Fibroblast of the aortic adventitia (primary cell): ENCODE measurements at places on chromosomes 5 and 9. TPM values are rescaled to one million over a fixed set of nuclear protein-coding genes. Genes with fewer than 3 reads are reported as not detected.

Gene TUSC1
- total RNA-seq: 10.5 and 11.3 TPM in 2 replicates

Gene UGT3A2
- total RNA-seq: not detected in 2 replicates

Gene AK1
- total RNA-seq: 75.6 and 121 TPM in 2 replicates

Gene SPINK7
- 0.41 TPM in 1 of 2 replicates, not detected in the other for total RNA-seq

Gene IRX2
- total RNA-seq: 0.90 and 3.2 TPM in 2 replicates

Gene SUSD3
- 0.09 TPM in 1 of 2 replicates, not detected in the other for total RNA-seq

Gene PCDHB7
- total RNA-seq: 0.63 and 0.98 TPM in 2 replicates

Gene NR5A1
- not detected in 2 replicates for total RNA-seq

Gene GPR150
- 0.27 and 0.98 TPM in 2 replicates for total RNA-seq

Gene C5orf46
- total RNA-seq: not detected in 2 replicates

Gene CDKN2B-AS1
- 6.4 and 12.9 TPM in 2 replicates for total RNA-seq

Gene STPG3
- not detected in 2 replicates for total RNA-seq

Gene FOXD1
- 0.74 and 4.2 TPM in 2 replicates for total RNA-seq

Gene KIF4B
- total RNA-seq: not detected in 2 replicates

Gene ACOT12
- 0.27 TPM in 1 of 2 replicates, not detected in the other for total RNA-seq

Gene CCDC187
- total RNA-seq: under 0.01 TPM in 1 of 2 replicates, not detected in the other

Gene CTXN3
- total RNA-seq: not detected in 2 replicates

Gene ORM2
- not detected in 2 replicates for total RNA-seq

Gene SPINK6
- not detected in 2 replicates for total RNA-seq

Gene ABLIM3
- total RNA-seq: 13.9 and 24.9 TPM in 2 replicates

Gene CA9
- total RNA-seq: 0.45 and 1.5 TPM in 2 replicates
